ENCODE measurements at places on chromosomes 3 and 15.

DNA sequence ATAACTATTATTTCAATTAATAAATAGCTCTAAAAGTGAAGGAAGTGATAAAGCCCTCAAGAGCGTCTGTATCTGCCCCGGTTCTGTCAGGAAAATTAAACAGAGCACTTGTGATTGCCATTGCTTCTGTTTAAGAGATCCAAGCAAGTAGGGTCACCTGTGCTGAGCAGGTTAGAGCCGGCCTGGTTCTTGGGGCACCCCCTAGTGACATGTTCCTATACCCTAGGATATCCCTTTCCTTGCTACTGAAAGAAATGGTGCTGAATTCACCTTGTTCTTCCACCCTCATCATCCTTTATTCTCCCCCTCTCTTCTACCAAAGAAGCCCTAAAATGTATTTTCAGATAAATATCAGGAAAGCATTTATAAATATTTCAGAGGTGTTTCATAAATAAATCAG is 323.5 kb downstream of the RORA start:
- no peak for DNase-seq

DNA sequence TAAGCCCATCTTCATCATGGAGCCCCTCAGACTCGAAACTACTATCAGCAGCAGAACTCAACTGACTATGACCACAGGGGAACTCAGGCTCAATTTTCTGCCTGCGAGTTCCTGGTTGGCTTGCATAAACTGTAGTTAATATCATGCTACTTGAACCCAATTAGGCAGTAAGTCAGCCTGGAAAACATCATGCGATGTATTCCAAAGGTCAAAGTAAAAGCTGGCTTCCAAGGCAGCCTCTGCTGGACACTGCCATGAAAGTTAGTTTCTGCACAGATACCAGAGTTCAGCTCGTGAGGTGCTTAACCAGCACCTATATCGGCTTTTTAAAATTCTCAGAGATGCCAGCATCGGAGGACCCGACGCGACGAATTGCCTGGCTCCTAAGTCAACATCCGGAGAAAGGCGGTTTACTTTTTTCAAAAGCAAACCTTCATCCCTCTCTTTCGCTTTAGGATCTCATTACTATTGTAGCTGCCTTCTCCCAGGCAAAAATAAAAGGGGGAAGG is 3.8 kb downstream of the ANP32A start:
- no peak for DNase-seq

- DNase-seq: no peak
Observed at GRCh38 chr3:78255403-78255802, 1215.5 kb downstream of the ROBO2 start.

- DNase-seq: no peak
Observed at GRCh38 chr3:174951034-174951433, 91.9 kb downstream of the NAALADL2 start.

GRCh38 chr3:11507719-11508118 is 136.0 kb downstream of the VGLL4 start:
- DNase-seq: no peak

DNA sequence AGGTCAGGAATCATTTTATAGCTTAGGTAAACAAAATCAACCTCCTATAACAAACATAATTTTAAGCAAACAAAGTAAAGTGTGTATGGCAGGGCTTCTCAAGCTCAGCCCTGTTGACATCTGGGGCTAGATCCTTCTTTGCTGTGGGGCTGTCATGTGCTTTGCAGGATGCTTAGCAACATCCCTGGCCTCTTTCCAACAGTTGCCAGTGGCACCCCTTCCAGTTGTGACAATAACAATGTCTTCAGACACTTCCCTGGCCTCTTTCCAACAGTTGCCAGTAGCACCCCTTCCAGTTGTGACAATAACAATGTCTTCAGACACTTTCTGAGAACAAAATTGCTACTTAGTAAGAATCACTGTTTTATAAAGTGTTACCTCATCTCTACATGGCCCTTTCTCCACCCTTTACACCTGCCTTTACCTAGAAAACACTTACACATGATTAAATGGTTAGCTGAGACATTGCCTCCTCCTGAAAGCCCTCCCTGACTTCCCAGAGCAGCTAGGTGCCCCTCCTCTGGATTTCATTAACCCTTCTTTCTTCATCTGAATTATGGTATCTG is 194.0 kb upstream of the LMCD1 start:
- DNase-seq: no peak

DNA sequence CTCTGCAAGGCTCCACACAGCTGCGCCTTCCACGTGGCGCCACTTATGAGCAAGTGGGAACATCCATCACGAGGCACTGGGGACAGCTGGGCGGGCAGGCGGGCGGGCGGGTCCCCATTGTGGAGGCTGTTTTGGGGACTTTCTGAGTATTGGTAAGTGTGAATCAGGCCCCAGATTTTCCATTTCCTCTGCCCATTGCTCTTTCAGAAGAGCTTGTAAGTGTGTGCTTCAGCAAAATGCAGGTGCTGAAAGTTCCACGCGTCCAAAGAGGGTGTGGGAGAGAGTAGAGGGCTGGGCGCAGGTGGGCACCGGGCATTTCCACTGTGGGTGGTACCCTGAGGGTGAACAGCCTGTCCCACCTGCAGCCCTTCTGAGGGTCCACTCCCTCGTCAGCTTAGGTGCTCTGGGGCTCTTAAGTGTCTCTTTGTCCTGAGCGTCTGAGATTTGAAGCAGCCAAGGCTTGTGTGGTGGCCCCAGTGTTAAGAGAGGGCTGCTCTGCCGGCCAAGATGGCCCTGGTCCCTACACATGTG is 177.1 kb downstream of the RPLP1 start:
- DNase-seq: no peak

GRCh38 chr3:52366527-52366926 is 50.4 kb downstream of the DNAH1 start:
- DNase-seq: no peak

DNA sequence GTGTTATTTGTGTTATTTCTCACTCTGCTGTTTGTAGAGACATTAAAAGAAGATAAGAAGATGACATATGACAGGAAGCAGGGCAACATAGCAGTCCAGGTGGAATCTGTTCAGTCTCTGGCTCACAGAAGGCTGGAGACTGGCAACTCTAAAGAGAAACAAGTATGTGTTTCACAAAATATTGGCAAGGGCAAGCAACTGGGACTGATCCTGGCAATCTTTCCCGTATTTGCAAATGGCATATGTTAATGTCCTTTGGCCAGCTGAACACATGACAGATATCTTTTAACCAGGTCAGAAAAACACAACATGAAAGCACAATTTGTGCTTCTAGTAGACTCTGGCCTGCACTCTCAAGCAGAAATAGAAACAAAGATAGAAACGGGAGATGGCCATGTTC is 1354.1 kb upstream of the EPHA6 start:
- DNase-seq: no peak

DNA sequence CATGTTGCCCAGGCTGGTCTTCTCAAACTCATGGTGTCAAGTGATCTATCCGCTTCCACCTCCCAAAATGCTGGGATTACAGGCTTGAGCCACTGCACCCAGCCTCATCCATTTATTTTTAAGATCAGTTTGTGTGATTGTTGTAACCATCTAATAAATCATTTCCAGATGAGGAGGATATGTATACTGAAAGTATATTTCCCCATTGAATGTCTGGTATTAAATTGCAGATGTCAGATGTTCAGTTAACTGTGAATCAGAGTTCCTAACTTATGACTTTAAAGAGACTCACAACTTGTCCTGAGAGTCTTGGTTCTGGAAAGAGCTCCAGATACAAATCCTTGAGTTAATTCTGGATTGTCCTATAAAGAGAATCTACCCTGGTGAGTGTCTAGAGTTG is 62.4 kb downstream of the TRIM71 start:
- DNase-seq: no peak

GRCh38 chr3:143121241-143122088 is 1.9 kb downstream of the CHST2 start:
- peak; percentile 87 for DNase-seq

DNA sequence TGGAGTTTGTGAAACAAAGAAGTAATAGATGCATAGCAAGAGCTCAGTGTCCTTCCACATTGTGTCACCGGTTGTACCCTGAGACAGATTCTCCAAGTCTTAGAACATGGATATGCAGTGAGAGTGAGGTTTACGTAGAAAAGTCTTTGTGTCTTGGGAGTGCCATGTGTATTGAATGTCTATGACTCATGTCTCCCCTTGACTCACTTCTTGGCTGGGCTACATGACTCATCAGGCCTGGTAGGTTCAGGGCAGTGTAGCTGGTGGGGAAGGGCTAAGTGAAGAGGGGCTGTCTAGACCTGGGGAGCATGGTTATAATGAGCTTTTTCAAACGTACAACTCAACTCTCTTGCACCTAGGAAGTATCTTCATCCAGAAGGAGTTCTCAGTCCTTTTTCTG is 167.4 kb downstream of the GAP43 start:
- no peak for DNase-seq

DNA sequence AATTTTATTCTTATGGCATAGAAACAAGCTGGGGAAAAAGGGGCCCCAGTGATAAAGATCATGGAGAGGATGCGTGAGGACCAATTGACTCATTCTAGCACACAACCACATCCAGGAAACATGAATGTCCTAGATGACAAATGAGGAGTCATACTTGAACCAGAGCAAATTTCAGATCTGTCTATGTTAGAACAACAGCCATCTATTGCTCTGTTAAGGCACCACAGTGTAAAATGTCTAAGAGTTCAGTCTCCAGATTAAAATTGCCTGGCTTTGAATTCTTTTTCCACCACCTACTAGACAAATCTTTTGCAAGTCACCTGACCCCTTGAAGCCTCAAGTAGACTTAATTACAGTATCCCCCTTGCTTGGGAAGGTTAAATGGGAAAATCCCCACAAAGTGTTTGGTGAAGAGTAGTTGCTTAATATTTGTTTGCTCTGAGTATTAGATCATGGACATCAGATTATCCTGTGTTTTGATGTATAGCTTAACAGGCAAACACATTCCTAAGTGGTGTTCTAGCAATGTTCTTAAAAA is 258.7 kb upstream of the TGFBR2 start:
- DNase-seq: no peak

DNA sequence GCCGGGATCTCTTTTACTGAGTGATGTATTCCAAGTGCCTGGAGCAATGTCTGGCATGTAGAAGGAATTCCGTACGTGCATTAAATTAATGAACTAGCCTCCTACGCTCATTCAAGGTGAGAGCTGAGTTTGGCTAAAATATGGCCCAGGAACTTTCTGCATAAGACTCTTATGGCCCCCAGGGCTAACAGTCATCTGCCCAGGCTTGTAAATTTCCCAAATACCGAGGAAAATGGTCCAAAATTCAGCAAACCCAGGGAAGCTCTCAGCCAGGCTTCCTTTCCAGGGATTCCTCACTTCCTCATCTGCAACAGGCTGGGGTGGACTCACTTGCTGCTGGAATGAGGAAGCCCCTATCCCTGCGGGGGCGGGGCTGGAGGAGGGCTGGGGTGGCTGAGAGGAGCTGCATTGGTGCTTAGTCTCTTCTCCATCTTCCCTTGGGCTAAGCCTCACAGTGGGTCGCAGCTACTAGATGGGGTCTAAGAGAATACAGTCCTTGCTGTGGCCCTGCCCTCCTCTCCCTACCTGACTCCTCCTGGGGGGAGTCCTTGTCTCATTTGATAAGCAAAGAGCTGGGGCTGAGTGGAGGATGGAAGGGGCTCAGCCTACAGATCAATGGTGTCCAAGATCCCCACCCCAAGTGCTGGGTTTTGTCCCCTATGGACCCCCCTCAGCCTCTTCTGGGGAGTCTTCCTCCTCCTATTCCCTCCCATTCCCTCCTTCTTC is 28.5 kb upstream of the APOD start:
- no peak for DNase-seq

GRCh38 chr3:167814441-167814951 is 79.0 kb downstream of the SERPINI1 start:
- no peak for DNase-seq

DNA sequence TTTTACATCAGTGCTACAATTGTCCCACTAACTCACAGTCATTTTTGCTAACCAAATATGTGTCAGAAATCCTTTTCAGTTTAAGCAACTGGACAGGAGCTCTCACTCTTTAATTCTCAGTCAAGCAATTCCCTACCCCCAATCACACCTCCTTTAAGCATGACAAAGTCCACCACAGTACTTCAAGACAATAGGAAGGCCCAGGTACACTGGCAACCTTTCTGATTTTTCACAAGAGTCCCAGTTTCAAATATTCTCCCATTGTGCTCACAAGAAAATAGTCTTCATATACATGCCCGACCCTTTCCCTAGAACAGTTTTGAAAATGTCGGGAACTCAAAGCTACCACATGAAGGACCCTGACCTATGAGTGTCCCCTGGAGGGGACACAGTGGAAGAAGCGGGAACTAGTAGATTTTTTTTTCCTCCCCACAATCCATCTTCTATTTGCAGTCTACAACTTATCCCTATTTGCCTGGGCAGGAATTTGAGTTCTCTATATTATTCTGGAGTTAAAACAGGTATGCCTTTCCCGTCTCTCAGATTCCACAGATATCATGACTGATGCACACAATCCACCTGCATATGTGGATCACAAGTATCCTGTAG is 413.5 kb downstream of the TIGIT start:
- DNase-seq: no peak

DNA sequence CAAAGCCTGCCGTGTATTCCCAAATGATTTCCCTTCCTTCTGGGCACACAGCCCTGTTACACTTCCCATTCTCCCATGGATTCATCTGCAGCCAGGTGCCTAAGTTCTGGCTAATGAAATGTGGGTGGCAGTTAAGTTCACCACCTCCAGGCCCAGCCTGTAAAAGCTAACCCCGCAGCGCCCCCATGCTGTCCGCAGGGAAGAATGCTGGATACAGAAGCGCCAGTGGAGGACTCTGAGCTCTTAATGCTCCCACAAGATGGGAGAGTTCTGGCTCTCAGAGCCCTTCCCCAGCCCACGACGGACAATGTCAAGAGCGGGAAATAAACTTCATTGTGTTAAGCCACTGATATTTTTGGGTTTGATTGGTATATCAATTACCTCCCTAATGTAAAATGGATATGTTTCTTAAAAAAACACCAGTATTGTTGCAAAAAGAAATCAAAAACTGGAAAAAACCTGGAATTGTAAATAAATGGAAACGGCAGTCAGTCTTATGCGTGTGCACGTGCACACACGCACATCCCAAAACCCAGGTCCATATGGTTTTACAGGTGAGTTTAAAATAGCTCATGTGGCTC is 37.7 kb upstream of the FGD5 start:
- DNase-seq: peak; percentile 71

GRCh38 chr3:39237027-39237426 is 42.8 kb downstream of the CX3CR1 start:
- DNase-seq: no peak

- DNase-seq: no peak
Observed at GRCh38 chr3:100047455-100048141, 66.7 kb downstream of the FILIP1L start.

DNA sequence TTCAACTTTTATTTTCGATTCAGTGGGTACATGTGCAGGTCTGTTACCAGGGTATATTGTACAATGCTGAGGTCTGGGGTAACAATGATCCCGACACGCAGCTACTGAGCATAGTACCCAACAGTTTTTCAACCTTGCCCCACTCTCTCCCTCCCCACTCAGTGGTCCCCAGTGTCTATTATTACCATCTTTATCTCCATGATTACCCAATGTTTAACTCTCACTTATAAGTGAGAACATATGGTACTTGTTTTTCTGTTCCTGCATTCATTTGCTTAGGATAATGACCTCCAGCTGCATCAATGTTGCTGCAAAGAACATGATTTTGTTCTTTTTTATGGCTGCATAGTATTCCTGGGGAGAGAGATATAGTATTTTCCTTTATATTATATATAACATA is 75.7 kb upstream of the EPHB3 start:
- DNase-seq: no peak

- no peak for DNase-seq
Observed at GRCh38 chr3:17972959-17973906, 230.8 kb upstream of the TBC1D5 start.

GRCh38 chr3:40765884-40766283 is 241.1 kb downstream of the ZNF621 start:
- no peak for DNase-seq

Data from endothelial cell (in vitro differentiated cells).